ENCODE measurements at places on chromosomes 4 and X. TPM values are rescaled to one million over a fixed set of nuclear protein-coding genes. Genes with fewer than 3 reads are reported as not detected.

GRCh38 chrX:10897768-10898167 is 213.4 kb upstream of the HCCS start:
- no peak for DNase-seq

- no peak for DNase-seq
Observed at GRCh38 chrX:118497180-118497818, 1.7 kb downstream of the DOCK11 start.

GRCh38 chr4:56505269-56506130 is at the start of gene ARL9:
Gene ARL9, plus strand, starts transcription at chr4:56505791. Its CDS starts 72 bp downstream, at chr4:56505863.
- DNase-seq = peak; percentile 43

RASL11B gene
- 14.5 TPM for total RNA-seq

- no peak for DNase-seq
Observed at GRCh38 chr4:89134775-89135319, 23.5 kb downstream of the TIGD2 start.

GRCh38 chr4:107509615-107510014 is 210.4 kb downstream of the PAPSS1 start:
- DNase-seq = no peak

DNA sequence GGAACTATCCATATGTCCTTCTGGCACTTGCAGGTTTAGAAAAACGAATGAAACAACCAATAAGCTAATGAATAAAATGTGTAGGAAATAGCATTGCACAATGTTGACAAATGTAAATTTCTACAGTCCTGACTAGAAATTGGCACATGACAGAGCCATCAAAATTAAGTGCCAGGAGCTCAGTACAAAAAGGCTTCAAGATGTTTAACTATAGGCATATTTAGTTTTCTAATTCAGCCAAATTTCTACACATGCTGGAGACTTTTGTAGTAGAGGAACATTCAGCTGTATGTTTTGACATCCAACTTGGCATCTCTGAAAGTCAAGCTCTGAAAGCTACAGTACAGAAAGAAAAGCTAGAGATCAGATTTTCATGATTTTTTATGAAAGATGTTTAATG is 1999.4 kb upstream of the AGA start:
- no peak for DNase-seq

L1CAM gene
- total RNA-seq = 3.8 TPM

- no peak for DNase-seq
Observed at GRCh38 chr4:183936047-183936446, 30.9 kb downstream of the STOX2 start.

RENBP gene
- 7.4 TPM for total RNA-seq

TMPRSS11A gene
- total RNA-seq = not detected

CLGN gene
- total RNA-seq = 1.1 TPM

MTMR8 gene
- total RNA-seq = 13.0 TPM

GRCh38 chr4:153204728-153205648 is 745 bp downstream of the TRIM2 start:
- DNase-seq = no peak

DNA sequence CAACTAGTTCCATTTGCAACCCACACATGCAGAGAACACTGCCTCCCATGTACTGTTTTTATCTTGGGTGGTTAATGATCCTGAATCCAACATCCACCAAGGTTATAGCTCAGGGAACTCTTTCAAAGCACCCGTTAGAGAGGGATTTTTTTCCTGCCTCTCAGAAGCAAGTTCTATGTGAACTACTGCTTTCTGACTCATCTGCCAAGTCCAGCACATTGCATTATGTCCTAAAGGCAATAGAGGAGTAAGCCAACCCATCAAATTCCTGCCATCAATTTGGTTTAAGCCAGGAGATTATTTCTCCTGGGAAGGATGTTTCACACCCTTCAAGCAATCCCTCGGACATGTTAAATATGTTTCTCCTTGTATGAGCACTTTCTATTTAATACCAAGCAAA is 334.5 kb downstream of the GASK1B start:
- DNase-seq = no peak

DNA sequence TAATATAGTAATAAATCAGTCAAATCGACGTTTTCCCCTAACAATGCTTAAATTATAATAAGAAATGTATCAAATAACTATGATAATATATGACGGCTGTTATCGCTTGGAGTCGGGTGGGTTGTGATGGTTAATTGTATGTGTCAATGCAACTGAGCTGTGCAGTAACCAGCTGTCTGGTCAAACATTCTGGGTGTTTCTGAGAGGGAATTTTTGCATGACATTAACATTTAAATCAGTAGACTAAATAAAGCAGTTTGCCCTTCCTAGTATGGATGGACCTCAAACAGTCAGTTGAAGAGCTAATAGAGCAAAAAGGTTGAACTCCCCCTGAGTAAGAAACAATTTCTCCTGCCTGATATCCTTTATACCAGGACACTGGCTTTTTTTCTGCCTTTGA is 96.7 kb downstream of the YIPF7 start:
- no peak for DNase-seq

HPGD gene
- 527 TPM for total RNA-seq

DNA sequence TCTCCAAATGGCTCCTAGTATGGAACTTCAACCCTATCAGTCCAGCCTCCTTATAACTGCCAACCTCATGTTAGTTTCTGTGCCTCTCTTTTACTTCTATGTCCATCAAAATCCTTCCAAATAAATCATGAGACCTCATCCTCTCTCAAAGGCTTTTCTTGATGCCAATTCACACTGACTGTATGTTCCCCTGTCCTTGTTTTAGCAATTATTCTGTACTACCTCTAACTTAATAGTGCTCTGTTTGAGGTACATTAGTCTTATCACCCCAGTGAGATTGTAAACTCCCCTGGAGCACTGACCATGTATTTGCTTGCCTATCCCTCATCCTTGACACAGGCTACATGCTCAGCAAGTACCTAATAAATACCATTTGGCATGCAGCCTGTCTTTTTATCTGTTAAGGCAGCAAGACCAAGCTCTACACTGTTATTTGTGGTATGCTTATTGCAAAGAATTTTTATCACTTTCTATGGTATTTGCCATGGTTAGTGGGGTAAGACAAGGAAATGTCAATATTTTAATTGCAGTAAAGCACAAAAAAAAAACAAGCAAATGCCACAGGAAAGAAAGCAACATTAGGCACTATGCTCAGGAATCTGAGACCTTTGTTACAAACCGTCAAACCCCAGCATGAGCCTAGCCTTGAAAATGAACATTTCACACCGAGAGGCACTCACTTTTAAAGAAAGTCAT is 119.2 kb downstream of the SMARCA1 start:
- DNase-seq = no peak

GPR34 gene
- total RNA-seq = 7.1 TPM

SPANXB1 gene
- total RNA-seq = not detected

GRCh38 chrX:104712515-104712914 is 146.5 kb downstream of the IL1RAPL2 start:
- DNase-seq = no peak

DNA sequence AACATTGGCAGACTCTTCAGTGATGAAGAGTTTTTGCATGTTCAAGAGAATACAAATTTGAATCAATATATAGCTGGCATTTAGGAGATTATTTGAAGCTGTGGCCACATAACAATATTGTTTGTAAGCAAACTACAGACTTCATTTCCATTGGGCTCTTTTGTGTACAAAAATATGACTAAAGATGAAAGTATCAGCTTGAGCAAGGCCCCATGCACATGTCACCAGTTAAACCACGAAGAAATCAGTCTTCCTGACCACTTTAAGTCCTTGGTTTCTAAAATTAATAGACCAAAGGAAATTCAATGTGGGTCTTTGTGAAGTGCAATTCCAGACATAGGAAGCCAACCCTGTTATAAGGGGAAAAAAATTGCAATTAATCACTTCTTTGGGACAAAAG is 1664.6 kb upstream of the ADGRL3 start:
- no peak for DNase-seq

DNA sequence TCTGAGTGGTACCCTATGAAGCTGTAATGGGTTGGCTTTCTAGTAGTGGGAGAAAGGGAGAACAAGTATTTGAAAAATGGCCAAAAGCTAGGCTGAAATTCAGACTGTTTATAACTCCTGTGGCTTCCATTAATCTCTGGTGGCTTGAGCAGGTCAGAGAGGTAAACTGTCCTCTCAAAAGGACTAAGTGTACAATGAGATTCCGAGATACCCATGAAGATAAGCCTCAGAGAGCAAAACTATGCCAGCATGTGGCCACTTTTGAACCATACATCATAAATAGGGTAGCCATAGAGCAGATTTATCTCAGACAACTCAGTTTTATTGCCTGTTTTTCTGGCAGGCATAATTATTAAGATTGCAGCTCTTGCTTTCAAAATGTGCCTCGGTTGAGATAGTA is 89.2 kb downstream of the CHRDL1 start:
- no peak for DNase-seq

DNA sequence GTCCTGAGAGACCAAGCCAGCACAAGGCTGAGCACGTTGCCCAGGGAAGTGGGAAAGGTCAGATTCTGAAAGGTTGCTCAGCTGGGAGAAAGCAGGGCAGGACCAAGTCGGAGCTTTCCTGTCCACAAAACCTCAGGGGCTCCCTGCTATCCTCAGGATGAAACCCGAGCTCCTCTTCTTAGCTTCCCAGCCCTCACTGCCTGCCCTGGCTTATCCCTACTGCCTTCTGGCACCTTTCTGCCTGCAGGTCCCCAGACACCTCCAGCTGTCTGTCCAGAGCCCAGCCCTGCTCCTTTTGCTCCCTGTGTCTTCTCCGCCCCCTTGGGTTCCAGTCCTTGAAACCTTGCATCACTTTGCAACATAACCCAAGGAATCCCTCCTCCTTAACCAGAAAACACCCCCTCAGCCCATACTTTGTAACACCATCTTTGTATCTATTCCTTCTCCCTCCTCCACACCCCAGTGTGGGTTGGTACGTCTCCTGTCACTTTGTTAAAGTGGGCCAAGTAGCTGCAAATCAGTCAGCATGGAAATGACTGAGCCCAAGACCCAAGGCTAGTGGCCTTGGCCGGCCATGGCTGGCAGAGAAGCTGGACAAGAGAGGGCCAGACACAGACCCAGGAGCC is 20.0 kb upstream of the PRRG3 start:
- no peak for DNase-seq

- DNase-seq = no peak
Observed at GRCh38 chr4:111269439-111269838, 646.6 kb upstream of the PITX2 start.

DNA sequence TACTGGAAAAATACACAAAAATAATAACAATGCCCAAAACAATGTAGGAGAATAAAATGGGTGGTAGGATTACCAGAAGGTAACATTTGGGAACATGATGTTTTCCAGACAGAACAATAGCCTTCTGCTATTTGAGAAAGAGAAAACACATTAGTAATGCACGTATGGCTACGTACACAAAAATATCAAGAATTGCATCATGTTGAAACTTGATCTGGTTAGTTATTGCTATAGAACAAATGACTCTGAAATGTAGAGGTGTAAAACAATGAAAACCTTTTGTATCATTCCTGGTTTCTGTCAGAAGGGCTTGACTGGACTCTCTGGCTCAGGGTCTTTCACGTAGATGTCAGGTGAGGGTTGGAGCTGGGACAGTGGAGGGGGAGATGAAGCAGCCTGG is 1040.0 kb downstream of the FAT4 start:
- DNase-seq = no peak

- DNase-seq = no peak
Observed at GRCh38 chr4:98610926-98611676, 47.3 kb downstream of the TSPAN5 start.

- no peak for DNase-seq
Observed at GRCh38 chr4:8047837-8048678, 108.4 kb upstream of the AFAP1 start.

DNA sequence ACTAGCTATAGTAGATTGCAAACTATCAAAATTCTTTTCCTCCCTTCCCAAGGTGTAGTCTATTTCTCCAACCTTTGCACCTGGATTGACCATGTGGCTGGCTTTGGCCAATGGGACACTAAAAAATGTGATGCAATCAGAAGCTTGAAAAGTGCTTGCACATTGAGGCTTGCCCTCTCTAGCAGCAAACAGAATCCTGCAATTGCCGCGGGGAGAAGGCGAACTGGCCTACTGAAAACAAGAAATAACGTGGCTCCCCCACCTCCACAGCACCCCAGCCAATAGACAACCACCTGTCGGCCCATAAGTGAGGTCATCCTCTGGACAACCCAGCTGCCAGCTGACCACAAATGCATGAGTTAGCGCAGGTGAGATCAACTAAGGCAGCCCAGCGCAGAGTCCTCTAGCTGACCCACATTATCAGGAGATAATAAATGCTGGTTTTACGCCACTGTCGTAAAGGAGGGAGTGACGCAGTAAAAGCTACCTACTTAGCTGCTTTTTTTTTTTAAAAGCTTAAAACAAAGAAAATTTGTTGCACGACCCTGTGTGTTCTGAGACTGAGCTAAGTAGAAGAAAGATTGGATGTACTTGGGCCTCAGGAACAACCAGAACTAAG is 95.2 kb downstream of the GK start:
- DNase-seq = no peak

RTL3 gene
- total RNA-seq = not detected

DNA sequence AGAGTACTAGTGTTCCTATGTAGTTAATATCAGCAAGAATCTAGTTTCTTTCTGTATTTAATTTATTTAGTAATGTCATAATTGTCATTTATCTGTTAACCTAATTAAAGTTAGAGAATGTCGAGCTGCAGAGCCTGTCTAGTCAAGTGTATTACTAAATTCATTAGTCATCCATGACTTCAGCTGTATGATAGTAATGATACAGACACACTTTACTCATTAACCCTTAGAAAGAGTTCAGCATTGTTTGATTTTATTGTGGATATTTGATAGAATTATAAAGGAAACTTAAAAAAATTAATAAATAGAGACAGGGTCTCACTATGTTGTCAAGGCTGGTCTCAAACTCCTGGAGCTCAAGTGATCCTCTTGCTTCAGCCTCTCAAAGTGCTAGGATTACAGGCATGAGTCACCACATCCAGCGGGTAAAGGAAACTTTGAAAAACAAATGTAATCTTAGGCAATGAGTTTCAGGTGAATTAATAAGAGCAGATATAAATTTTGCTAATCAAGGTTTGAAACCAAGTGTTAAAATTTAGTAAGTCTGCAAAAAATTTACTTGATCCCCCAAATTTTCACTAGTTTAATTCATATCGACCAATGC is 110.6 kb downstream of the ANK2 start:
- DNase-seq = no peak

- DNase-seq = no peak
Observed at GRCh38 chr4:78343682-78344081, 207.9 kb upstream of the ANXA3 start.

DNA sequence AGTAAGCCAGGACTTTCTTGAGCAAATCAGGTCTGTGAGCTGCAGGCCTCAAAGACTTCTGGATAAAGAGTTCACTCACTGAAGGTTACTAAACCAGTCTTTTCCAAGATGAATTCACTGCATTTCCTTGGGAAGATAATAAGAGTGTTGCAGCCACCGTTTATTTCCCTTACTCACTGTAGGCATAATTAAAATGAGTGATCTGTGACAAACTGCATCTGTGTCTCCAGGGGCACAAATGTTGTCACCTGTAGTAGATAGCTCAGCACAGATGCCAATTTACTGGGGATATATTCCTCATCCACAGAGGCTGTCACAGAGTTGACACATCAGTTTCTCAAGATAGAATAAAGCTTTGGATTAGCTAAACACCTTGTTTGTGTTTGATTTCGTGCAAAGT is 580.2 kb downstream of the SPRY1 start:
- DNase-seq = no peak
